Activated CD4-positive, alpha-beta T cell treated with anti-CD3 and anti-CD28 coated beads, Interleukin-2, amount 50 U/mL, for 48 hours (primary cell): ENCODE measurements at places on chromosomes 4 and X.

DNA sequence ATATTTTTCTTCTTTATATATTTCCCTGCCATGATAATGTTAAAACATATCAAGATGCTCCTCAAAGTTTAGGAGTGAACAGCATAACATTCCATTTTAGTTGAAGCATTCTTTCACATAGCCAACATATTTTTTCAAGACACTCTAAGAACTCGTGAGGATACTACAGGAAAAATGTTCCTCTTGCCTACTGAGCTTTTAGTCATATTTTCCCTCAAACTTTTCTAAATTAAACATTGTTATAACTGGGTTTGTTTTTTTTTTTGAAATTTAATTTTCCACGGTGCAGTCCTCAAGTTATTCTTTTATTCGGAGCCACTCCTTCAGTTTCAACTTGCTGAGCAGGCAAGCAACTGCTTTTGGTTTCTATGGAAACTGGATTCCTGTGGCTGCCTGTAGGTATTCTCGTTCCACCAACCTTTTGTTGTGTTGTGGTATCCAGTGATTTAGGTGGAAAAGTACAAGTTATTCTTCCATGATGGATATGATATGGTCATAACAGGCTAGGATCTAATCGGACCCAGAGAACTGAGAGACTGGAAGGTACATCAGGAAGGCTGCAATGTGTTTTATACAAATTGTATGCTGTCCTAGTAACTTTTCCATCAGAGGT lies 248.0 kb downstream of the TRIML1 start:
- no peak for DNase-seq

DNA sequence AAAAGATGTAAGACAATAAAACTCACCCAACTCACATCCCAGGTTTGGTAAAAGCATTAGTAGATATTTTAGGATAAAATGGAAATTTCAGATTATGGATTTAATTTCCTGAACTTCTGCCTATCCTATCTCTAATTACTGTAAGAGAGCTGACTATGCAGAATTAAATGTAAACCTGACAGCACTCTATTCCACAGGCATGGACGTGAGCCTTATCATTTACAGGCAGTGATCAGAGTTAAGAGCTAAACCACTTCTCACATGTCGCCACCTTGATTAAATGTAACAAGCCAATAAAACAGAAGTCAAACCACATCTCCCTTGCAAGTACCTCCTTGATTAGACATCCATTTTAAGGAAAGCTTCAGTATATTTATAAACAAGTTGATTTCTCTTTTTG lies 97.5 kb upstream of the CBR4 start:
- no peak for DNase-seq

- DNase-seq = no peak
Measured at GRCh38 chrX:50183891-50184290, 16.9 kb downstream of the AKAP4 start.

DNA sequence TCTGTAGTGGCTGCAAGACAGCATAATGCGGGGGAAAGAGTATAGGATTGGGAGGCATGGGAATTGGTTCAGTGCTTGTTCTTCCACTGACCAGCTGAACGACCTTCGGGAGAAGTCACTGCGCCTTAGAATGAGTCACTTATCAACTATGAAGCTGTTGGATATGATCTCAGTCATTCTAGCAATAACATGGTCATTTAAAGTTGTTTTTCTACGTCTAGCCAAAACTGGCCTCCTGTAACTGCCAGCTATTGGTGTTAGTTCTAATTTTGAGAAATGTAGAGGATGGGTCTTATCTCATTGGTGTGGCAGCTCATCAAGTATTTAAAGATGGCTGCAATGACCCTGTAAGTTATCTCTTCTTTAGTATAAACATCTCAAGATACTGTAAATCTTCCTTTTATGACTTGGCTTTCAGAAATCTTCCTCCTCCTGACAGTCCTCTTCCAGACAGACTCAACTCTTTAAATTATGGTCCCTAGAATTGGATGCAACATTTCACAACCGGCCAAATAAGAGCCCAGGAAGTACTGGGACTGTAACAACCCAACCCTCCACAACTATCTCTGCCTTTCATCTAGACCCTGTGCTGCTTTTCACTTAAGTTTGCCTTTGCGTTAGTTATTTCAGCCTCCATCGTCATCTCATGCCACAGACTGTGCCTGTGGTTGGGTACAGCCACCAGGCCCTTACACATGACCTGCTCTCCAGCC lies 243.3 kb downstream of the CBR4 start:
- DNase-seq = no peak

GRCh38 chr4:102586644-102587021 lies 85.5 kb downstream of the NFKB1 start:
- no peak for DNase-seq

DNA sequence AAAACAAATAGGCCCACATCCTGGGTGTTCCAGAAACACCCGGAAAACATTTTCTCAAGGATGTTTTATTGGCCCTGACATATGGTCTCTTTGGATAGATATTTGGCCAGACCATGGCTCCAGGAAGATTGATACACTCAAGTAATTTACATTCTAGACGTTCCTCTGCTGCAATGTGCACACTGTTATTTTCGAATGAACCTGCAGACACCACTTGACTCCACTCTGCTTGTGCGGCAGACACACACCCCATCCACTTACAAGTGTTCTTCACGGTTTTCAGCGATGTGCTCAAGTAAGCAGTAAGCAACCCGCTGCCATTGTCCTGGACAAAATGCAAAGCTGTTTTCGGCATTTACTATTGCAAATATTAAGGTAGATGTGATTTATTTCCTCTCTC lies 12.0 kb upstream of the GPM6A start:
- no peak for DNase-seq
